ENCODE measurements at places on chromosomes 2 and 18. TPM values are rescaled to one million over a fixed set of nuclear protein-coding genes. Genes with fewer than 3 reads are reported as not detected.

- DNase-seq, result no peak
Measured at GRCh38 chr2:88896971-88897370, 205.5 kb downstream of the RPIA start.

DNA sequence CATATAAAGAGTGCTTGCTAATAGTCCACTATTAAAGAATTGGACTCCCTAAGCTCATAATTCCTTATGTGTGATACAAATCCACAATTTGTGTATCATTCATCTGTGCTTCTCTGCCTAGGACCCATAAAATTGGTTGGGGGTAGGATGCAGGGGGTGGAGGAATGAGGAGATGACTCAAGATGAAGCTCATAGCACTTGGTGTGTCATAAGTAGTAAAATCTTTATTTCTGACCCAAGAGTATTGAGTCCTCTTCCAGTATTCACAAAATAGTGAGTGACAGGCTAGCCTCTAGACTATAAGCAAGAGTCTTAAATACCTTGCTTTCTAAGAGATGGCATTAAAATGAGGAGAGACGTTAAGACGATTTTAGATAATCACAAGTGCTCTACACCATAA lies 390.9 kb upstream of the CDH19 start:
- DNase-seq, result no peak

- peak; percentile 45 for DNase-seq
Measured at GRCh38 chr2:225466891-225467604, 67.5 kb downstream of the NYAP2 start.

- no peak for DNase-seq
Measured at GRCh38 chr2:165698444-165698884, 95.6 kb downstream of the GALNT3 start.

DNA sequence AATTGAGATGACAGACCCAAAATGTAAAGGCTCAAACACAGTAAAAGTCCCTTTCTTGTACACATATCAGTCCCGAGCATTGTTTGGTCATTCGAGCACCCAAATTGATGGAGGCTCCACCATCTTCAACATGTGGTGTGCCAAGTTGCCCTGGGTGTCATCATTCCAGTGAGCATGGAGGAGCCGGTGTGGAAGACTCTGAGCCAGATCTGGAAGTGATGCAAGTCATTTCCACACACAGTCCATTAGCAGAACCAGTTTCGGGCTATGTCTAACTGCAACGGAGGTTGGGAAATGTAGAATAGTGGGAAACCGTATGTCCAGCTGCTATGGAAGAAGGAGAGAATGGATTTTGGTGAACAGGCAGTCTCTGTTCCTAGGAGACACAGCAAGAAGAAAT lies 40.9 kb upstream of the BZW1 start:
- no peak for DNase-seq

- DNase-seq, result no peak
Measured at GRCh38 chr2:169778446-169778845, 20.2 kb upstream of the SSB start.

PCARE gene
- not detected for total RNA-seq

CAD gene
- total RNA-seq, result 63.6 TPM

METTL21A gene
- total RNA-seq, result 12.2 TPM

Measured in ureter (tissue), 1 donor.